ENCODE measurements at places on chromosomes 5 and 9.

DNA sequence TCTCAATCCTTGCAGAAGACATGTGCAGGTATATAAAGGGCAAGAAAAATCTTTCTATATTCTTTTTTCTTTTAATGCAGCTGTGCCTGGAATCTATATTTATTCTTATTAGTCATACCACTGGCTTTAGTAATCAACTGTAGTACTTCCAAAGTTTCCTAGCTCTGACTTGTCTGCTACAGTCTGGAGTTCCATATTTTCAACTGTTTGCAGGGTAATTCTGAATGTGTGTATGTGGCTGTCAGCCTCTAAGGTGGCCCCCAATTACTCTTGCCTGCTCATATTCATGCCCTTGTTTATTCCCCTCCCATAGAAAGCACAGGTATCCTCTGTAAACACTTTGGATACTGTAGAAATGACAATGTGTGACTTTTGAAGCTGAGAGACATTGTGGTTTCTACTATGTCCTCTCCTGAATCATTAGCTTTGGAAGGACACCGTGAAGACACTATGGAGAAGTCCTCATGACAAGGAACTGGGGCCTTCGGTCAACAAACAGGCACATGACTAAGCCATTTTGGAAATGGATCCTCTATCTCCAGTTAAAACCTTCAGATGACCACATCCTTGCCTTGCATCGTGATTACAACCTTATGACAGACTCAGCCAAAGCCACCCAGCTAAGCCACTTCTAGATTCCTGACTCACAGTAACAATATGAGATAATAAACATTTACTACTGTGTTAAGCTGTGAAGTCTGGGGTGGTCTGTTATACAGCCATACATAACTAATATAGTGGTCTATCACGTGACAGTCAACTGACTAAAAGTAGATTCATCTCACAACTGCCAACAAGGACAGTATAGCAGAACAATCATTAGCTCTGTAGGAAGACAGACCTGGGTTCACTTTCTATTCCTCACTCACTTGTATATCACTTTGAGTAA is 49.5 kb upstream of the SUSD1 start:
- no peak for DNase-seq

DNA sequence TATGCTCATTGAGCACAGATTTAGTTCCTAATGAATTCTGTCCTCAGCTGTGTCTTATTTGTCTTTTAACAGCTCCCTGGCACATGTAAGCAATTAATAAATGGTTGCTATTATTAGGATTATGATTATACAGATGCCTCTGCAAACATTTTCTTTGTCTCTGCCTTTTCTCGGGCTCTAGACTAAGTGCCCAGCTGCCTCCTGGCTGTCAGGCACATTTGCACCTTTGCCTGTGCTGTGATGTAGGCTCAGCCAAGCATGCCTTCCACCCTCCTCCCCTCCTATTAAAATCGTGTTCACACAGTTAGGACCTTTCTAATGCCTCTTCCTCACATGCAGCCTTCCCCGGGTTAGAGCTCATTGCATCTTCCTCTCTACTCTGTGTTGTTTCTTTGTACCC is 25.7 kb downstream of the NPR3 start:
- no peak for DNase-seq

- no peak for DNase-seq
Measured at GRCh38 chr5:150352244-150353031, 5.1 kb upstream of the TCOF1 start.

DNA sequence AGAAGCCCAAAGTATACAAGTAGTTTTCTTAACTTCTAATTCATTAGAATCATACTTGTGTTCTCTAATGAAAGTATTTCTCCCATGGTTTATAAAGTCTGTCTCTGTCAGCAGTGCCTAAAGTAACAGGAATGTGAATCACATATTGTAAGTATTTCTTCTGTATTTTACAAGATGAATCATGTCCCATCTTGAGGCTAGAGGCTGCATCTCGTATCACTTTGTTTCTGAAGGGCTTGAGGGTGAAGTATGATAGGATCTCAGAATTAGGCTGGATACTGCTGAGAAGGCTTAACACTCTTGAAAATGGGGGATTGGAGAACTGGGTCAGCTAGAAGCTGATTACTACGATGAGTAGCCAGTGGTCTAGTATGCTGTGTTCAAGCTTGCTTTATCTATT is 242.2 kb upstream of the ACTBL2 start:
- no peak for DNase-seq

- no peak for DNase-seq
Measured at GRCh38 chr5:3056866-3057265, 305.4 kb upstream of the IRX2 start.

- no peak for DNase-seq
Measured at GRCh38 chr9:121394292-121394691, 24.2 kb upstream of the STOM start.

- no peak for DNase-seq
Measured at GRCh38 chr5:15214010-15214409, 286.0 kb upstream of the FBXL7 start.

- DNase-seq: no peak
Measured at GRCh38 chr5:116395631-116396203, 178.9 kb downstream of the SEMA6A start.

- no peak for DNase-seq
Measured at GRCh38 chr5:131322926-131323325, 59.1 kb downstream of the CDC42SE2 start.

DNA sequence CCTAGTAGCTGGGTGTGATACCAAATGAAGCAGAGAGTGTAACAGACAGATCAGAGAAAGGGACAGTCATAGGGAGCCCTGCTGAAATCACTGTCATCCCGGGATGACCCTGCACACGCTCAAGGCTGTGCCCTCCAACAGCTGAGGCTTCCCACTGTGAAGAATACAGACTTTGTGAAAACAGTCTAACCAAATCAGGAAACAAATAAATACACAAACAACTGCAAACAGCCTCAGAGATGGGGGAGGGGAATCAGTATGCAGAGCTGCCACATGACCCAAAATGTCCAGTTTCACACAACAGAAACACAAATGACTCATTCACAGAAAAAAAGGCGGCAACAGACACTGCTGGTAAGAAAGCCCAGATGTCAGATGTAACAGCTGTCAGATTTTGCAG is 101.9 kb downstream of the ADAMTS2 start:
- DNase-seq: no peak

DNA sequence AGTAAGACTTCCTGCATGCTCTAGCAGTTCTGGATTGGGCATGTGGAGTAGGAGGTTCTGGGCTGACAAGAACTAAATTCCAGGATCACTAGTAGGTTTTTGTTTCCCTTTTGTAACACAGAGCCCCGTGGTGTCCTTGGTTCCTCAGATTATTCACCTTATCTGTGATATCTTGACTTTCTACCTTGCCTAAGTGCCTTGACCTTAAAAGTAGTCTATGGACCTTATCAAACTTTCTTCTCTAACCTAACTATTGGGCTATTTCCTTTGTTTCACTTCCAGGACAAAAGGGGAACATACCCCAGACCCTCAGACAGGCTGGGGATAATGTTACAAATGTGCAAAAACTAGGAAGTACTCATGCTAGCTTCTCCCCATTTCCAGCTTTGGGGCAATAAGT is 595.3 kb downstream of the PSAT1 start:
- DNase-seq: no peak

GRCh38 chr9:122060481-122060880 is 32.6 kb downstream of the TTLL11 start:
- no peak for DNase-seq

GRCh38 chr9:20319241-20319640 is 303.1 kb downstream of the MLLT3 start:
- no peak for DNase-seq

DNA sequence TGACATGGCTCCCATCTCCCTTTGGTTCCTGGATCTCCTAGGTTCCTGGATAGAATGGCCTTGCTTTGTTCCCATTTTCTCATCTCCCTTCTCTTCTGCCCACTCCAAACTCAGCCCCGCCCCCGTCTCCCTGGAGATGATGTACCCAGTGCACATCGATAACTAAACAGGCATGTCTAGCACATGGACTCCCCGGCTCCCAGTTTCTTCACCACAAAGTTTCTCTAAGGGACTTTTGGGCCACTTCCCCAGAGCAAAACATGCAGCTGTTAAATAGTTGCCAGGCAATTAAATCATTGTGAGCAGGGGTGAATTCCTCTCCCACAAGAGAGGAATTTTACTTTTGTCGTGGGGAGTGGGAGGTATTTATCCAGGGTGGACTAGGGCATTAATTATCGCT is 259.0 kb downstream of the GADD45G start:
- no peak for DNase-seq

- DNase-seq: no peak
Measured at GRCh38 chr5:147156012-147156411, 78.8 kb upstream of the STK32A start.

- DNase-seq: no peak
Measured at GRCh38 chr5:99866740-99867139, 668.4 kb upstream of the FAM174A start.

DNA sequence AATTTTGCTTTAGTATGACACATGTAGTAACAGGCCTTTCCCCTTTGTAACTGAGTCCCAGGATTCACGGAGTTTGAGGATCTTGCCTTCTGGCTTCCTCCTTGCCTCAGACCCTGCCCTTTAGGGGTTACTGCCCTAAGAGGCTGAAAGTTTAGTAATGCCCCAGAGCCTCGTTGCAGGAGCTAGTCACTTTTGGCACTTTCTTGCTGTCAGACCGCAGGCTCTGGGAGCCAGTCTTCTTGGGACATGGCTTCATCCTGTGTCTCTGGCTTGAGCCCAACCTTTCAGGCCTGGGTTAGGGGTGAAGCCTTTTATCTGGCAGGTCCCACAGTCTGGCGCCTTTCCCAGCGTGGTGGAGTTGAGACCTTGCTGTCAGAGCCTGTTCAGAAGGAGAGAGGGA is 185.6 kb upstream of the DMRT1 start:
- no peak for DNase-seq

DNA sequence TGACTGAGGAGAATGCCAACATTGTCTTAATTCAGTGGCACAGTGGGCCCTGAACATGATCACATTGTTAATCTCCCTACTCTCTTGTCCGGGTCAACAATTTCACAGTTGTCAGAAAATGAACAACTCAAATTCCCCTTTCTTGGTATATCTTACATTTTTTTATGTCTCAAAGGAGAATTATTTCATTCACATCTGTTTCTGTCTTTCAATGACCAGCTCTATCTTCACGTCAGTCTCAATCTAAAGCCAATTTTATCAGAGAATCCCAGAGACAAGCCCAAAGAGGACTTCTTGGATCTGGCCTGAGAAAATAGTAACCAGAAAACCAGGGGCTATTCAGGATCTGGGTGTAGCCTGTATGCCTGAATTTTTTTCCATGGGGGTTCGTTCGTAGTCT is 477.5 kb downstream of the PDE4D start:
- no peak for DNase-seq

GRCh38 chr5:140344683-140345423 is 1.6 kb downstream of the HBEGF start:
- DNase-seq: no peak

- DNase-seq: no peak
Measured at GRCh38 chr9:4594545-4594944, 67.5 kb upstream of the PLPP6 start.

GRCh38 chr5:128538250-128539037 is 399 bp upstream of the FBN2 start:
- no peak for DNase-seq

GRCh38 chr9:15468145-15468544 is 42.6 kb downstream of the PSIP1 start:
- no peak for DNase-seq

GRCh38 chr5:143337946-143338345 is 65.5 kb downstream of the NR3C1 start:
- no peak for DNase-seq

DNA sequence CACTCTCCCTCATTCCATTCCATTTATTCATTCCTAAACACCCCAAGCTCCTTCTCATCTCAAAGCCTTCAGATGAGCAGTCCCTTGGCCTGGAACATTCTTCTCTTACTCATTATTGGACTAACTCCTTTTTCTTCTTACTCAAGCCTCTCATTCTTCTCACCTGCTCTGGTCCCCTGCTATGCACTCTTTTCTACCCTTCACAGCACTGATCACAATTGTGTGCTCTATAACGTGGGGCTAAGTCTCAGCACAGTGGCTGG is 212.4 kb downstream of the MAPKAP1 start:
- DNase-seq: no peak

DNA sequence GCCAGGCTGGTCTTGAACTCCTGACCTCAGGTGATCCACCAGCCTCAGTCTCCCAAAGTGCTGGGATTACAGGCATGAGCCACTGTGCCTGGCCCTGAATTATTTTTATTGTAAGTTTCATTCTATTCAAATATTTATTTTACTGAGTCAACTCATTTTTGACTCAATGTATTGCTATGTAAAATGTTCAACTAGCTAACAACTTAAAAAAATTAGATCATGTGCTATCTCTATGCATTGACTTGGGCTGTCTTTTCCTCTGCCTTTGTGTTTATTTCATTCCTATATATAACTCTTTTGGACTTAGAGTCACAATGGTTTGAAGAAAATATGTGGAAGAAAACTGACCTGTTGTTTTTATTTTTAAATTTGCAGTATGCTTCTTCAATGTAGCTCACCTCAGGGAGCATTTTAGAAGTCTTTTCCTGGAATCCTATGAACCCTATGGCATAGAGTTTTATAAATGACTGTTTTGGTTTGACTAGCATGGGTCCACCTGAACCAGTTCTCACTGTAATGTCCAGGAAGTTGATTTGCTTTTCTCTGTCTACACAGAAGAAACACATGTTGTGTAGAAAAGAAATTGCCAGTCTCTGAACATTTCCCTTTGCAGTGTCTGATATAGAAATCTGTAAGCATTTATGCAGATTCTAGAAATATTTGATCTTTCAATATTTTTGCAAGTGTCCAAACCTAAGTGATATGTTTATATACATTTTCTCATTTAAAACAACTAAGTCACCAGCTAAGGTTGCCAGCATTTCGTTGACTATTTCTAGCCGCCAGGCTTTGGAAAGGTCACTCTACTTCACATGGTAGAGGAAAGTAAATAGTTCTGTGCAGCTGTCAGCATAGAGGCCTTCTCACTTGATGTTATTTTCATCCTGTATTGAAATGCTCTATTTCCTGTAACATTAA is 138.8 kb downstream of the PCSK1 start:
- no peak for DNase-seq

- DNase-seq: no peak
Measured at GRCh38 chr9:122216138-122216797, 12.5 kb downstream of the LHX6 start.

GRCh38 chr5:91419571-91420537 is 36.7 kb upstream of the ARRDC3 start:
- DNase-seq: peak; percentile 12

- no peak for DNase-seq
Measured at GRCh38 chr5:134143944-134144941, 29.8 kb downstream of the TCF7 start.

GRCh38 chr9:89862316-89862715 is 257.5 kb downstream of the GADD45G start:
- no peak for DNase-seq
